Muscle of arm (tissue), 14 donors: ENCODE measurements at places on chromosomes 7 and 10. TPM values are rescaled to one million over a fixed set of nuclear protein-coding genes. Genes with fewer than 3 reads are reported as not detected.

GRCh38 chr10:97069576-97070362, 116.0 kb downstream of the SLIT1 start:
- DNase-seq, result no peak

- no peak for DNase-seq
These were observed 65.2 kb downstream of the FAM185A start for GRCh38 chr7:102814025-102814471.

GRCh38 chr7:117401293-117402002, 25.8 kb downstream of the ASZ1 start:
- DNase-seq, result no peak

GRCh38 chr10:90816466-90816865, 41.4 kb downstream of the HTR7 start:
- DNase-seq, result no peak

DNA sequence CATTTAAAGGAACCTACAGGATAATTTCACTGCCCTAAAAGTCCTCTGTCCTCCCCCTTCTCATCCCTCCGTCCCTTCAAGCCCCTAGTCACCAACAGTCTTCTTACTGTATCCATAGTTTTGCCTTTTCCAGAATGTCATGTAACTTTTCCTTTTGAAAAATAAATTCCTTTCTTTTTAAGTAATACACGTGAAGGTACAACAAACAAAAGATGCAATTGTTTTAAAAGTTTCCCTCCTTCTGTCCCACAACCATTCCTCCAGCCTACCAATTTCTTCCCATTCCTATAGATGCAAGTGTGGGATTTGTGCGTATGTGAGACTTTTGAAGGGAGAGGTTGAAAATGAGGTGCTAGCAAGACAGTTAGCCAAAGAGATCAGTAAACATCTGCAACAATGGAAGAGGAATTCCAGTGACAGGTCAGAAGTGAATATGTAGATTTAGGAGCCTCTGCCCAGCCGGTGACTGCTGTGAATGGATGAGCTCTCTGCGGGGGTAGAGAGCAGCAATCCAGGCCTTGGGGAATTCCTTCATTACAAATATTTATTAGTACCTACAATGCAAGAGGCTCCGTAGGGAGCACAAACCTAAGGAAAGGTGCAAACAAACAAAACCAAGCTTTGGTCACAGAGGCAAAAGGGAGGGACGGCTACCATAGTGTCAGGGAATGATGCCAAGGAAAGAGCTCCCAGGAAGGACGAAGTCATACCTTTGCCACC, 243.6 kb downstream of the SKIDA1 start:
- no peak for DNase-seq

IL6 gene
- polyA plus RNA-seq, result 1.5 TPM

LIPN gene
- polyA plus RNA-seq, result not detected

DNA sequence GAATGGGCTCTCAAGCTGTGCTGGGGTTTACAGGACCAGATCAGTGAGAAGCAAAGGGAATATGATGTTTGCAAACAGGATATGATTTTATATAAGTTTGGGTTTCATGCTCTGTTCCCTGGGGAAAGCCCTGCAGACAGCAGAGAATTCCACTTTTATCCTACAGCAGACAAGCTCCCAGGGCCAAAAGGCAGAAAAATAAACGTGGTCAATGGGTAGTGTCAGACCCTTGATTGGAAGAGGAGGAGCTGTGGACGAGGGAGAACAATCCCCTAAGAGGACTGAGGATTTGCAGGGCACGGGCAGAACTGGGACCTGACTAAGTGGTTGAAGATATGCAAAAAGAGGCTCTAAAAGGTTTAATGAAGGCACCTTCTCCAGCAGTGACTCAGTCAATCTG, 275.3 kb downstream of the HDAC9 start:
- DNase-seq, result no peak

KCNIP2 gene
- polyA plus RNA-seq, result not detected

GRCh38 chr7:116165717-116166116, 44.6 kb upstream of the TES start:
- DNase-seq, result no peak

UTF1 gene
- not detected for polyA plus RNA-seq

DNA sequence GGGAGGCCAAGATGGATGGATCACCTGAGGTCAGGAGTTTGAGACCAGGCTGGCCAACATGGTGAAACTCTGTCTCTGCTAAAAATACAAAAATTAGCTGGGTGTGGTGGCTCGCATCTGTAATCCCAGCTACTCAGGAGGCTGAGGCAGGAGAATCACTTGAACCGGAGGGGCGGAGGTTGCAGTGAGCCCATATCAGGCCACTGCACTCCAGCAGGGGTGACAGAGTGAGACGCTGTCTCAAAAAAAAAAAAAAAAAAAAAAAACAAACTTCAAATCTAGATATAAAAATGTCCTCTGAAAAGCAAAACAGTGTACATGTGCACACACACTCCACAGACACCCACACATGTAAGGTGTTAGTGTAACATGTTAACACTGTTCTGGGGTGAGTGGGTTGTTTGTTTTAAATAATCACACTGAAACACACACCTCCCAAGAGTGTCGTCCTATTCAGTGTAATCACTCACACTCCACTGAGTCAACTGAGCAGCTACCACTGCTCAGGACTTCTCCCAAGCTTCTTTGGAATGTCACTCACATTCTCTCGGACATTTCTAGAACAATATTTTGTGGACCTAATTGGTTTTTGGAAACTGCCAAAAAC, 12.8 kb upstream of the RGS10 start:
- DNase-seq, result no peak

DNA sequence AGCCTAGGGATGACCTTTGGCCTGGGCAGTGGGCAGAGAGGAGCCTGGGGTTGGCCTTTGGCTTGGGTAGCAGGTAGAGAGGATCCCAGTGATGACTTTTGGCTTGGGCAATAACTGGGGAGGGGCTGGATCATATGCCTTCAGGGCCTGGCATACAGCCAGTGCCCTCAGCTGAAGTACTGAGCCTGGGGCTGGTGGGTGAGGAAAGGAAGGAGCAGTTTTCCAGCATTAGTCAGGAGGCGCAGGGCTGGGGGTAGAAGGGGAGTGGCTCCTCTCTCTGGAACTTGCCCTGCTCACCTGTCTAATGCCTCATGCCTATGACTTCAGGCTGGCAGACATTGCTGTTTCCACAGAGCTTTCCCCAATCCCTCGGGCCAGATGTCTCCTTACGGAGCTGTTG, 15.2 kb upstream of the COMTD1 start:
- DNase-seq, result no peak

DNA sequence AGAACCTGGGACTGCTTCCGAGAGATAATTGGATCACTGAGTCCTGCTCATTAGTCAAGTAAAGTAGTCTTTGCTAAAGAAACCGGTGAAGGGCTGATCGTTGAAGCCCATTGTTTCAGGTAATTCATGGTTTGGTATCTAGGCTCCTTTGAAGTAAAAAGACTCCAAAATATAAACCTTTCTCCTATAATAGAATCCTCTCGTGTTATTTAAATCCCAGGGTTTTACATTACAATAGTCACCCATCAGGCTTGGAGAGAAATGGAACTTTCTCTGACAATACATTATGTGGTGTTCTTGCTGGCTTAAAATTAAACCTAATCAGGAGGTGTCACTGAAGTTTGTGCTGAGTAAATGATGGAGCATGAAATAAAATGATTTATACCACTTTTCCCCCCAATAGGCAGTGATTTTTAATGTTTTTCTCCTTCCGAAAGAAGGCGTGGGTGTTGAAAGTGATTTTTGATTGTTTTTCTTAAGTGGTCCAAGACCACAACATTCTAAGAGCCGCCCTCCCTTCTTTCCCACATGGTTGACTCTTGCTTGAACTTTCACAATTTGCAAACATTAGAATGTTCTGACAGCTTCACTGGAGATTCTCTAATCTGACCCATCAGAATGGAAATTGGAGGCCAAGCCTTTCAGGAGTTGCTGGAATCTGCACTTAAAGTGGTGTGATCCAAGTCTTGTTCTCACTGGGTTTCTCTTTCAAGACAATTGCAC, 44.2 kb downstream of the LRMDA start:
- peak; percentile 30 for DNase-seq

ELAPOR2 gene
- not detected for polyA plus RNA-seq

- no peak for DNase-seq
These were observed 53.7 kb upstream of the MTPN start for GRCh38 chr7:136030867-136031318.

SRRM3 gene
- polyA plus RNA-seq, result 0.23 TPM

- DNase-seq, result no peak
These were observed 213.8 kb downstream of the AHR start for GRCh38 chr7:17512181-17512675.

- DNase-seq, result no peak
These were observed 1.9 kb upstream of the ARL4A start for GRCh38 chr7:12685550-12685949.

DNA sequence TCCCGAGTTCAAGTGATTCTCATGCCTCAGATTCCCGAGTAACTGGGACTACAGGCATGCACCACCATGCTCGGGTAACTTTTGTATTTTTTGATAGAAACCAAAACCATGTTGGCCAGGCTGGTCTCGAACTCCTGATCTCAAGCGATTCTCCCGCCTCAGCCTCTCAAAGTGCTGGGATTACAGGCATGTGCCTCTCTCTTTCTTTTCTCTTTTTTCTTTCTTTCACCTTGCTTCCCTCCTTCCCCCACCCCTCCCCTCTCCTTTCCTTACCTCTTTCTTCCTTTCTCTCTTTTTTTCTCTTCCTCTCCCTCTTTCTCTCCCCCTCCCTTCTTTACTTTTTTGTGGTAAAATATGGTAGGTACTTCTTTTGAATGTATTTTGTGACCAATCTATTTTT, 62.2 kb downstream of the ANKRD61 start:
- DNase-seq, result no peak

LRIT2 gene
- not detected for polyA plus RNA-seq

DNA sequence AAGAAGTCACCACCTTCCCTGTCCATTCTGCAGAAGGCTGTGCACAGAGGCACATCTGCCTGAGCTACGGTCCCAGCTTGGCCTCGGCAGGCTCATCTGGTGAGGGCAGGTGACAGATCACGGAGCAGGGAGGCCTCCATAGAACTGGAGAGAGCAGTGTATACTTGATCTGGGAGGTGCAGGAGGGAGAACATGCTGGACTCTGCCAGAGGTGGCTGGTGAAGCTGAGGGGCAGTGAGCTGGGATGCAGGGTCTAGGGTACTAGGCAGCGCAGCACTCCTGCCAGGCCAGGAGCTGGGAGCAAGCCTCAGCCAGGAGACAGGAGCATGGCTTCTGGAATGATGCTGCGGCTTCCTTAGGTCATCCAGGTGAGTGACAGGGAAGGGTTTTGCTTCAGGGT, 553.0 kb downstream of the TCERG1L start:
- no peak for DNase-seq

TMEM140 gene
- polyA plus RNA-seq, result 9.7 TPM

GRCh38 chr10:48616436-48616835, 11.6 kb upstream of the ARHGAP22 start:
- DNase-seq, result no peak

NXPH1 gene
- polyA plus RNA-seq, result not detected

DNA sequence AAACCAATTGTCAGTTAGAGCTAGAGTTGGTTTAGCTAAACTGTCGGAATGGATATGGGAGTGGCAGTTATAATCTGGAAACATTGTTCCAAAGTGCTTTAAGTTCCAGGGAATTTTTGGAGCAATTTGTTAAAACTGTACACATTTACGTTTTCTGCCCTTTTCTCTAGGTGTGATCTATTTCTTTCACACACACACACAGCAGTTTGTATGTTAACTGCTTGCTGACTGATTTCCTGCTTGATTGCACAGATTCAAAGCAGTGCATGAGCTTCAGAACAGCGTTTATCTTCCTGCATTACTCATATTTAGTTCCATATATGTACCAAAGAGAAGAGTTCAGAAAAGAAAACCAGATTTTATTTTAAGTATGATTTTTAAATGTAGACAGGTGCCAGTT, 57.9 kb downstream of the MGMT start:
- DNase-seq, result no peak

DNA sequence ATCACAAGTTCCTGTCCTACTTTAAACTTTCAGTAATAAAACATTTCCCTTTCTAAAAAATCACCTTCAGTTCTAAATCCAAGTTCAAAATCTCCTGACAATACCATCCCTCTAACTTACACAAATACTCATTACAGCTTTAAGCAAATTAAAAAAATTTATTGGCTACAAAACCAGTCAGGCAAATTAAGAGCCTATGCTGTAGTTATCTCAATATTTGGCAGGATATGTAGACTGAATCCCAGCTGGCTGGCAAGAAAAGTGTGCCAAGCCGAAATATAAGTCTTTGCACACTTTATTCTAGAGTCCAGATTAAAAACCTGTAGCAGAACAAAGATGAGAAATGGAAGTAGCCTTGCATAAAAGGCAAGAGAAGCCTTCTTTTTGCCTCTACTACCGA, 9.5 kb downstream of the WAPL start:
- no peak for DNase-seq

SLC16A12 gene
- 1.5 TPM for polyA plus RNA-seq

GRCh38 chr7:121113288-121113687, 124.8 kb downstream of the CPED1 start:
- no peak for DNase-seq

XPNPEP1 gene
- polyA plus RNA-seq, result 63.9 TPM
